Osteocyte (in vitro differentiated cells): ENCODE measurements at places on chromosomes 13 and 19.

DNA sequence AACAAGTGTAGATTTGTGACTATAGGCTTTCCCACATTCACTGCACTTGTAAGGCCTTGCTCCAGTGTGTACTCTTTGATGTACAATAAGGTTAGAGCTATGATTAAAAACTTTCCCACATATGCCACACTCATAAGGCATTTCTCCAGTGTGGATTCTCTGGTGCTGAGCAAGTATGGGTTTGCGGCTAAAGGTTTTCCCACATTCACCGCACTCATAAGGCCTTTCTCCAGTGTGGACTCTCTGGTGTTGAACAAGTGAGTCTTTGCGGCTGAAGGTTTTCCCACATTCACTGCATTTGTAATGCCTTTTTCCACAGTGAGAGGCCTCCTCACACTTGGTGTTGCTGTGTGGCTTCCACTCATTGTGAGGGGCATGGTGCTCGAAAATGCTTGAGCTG is 3.7 kb downstream of the ZNF772 start:
- H3K27ac ChIP-seq, result no peak overlapping the region
- H3K27me3 ChIP-seq, result no peaks in the 10 kb centered on the region
- H3K4me3 ChIP-seq, result no peak overlapping the region
- H3K36me3 ChIP-seq, result peaks cover 84% of the 10 kb centered on the region
- peaks cover 14% of the 10 kb centered on the region for H3K4me1 ChIP-seq
- DNase-seq, result no peak

DNA sequence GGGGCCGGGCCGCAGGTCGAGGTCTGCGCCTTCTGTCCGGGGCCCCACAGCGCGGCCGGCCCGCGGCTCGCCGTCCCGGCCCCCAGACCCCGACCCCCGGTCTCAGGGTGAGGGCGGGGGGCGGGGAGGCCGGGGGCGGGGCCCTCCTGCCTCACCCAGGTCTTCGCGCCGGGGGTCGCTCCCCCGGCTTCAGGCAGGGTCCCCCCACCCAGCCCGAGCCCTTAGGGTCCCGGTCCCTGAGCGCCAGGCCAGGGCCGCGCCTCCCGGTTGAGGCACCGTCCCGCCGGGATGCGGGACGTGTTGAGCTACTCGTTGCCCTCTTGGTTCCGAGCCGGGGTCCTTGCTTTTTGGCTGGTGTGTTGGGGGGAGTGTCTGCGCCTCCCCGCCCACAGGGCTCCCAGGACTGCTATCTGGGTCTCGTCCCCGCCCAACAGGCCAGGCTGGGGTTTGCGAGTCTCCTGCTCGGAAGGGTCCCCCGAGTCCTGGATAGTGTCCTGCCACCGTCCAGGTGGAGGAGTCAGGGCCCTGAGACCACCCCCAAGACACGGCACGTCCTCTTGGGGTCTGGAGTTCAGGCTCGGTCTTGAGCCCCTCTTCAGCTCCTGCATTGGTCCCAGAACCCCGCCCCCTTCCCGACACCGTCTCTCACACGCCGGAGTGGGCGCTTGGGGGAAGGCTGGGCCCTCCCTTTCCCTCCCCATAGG is 452 bp downstream of the PIAS4 start:
- H3K27ac ChIP-seq, result peak overlapping the region; percentile 68
- no peak for DNase-seq
- no peaks in the 10 kb centered on the region for H3K27me3 ChIP-seq
- H3K4me1 ChIP-seq, result peaks cover 32% of the 10 kb centered on the region

- peaks cover 11% of the 10 kb centered on the region for H3K36me3 ChIP-seq
- no peak overlapping the region for H3K4me3 ChIP-seq
- no peaks in the 10 kb centered on the region for H3K4me1 ChIP-seq
- H3K27me3 ChIP-seq, result no peaks in the 10 kb centered on the region
These were observed 38.9 kb downstream of the TMED1 start for GRCh38 chr19:10797078-10797477.

- peaks cover 4% of the 10 kb centered on the region for H3K4me1 ChIP-seq
- no peaks in the 10 kb centered on the region for H3K36me3 ChIP-seq
- DNase-seq, result no peak
These were observed 68.9 kb downstream of the CRYL1 start for GRCh38 chr13:20456737-20457136.
